ENCODE measurements at places on chromosomes 1 and 21. TPM values are rescaled to one million over a fixed set of nuclear protein-coding genes. Genes with fewer than 3 reads are reported as not detected.

The GJC2 gene
- 10.4 TPM for total RNA-seq

The TIAM1 gene
- 41.8 TPM for total RNA-seq

The HSPG2 gene
- total RNA-seq: 57.5 TPM

The MEGF6 gene
- 6.0 TPM for total RNA-seq

The PTAFR gene
- 7.9 TPM for total RNA-seq

The DNM3 gene
- total RNA-seq: 93.9 TPM

The POU2F1 gene
- total RNA-seq: 28.8 TPM

The NPHS2 gene
- total RNA-seq: not detected

The NPR1 gene
- 1.7 TPM for total RNA-seq

The SPATA46 gene
- not detected for total RNA-seq

The GJA5 gene
- total RNA-seq: 3.5 TPM

The SUSD4 gene
- 38.4 TPM for total RNA-seq

The C1orf87 gene
- 1.8 TPM for total RNA-seq

The SV2A gene
- 31.3 TPM for total RNA-seq
